ENCODE measurements at places on chromosomes 13 and 19.
A peak's percentile ranks its signal among the peaks of the same experiment; 100 is the strongest.

- peak; percentile 31 for DNase-seq
These were observed 20.9 kb downstream of the COG6 start for GRCh38 chr13:39676315-39676876.

- DNase-seq = no peak
These were observed 556 bp downstream of the CACTIN start for GRCh38 chr19:3625996-3626472.

DNA sequence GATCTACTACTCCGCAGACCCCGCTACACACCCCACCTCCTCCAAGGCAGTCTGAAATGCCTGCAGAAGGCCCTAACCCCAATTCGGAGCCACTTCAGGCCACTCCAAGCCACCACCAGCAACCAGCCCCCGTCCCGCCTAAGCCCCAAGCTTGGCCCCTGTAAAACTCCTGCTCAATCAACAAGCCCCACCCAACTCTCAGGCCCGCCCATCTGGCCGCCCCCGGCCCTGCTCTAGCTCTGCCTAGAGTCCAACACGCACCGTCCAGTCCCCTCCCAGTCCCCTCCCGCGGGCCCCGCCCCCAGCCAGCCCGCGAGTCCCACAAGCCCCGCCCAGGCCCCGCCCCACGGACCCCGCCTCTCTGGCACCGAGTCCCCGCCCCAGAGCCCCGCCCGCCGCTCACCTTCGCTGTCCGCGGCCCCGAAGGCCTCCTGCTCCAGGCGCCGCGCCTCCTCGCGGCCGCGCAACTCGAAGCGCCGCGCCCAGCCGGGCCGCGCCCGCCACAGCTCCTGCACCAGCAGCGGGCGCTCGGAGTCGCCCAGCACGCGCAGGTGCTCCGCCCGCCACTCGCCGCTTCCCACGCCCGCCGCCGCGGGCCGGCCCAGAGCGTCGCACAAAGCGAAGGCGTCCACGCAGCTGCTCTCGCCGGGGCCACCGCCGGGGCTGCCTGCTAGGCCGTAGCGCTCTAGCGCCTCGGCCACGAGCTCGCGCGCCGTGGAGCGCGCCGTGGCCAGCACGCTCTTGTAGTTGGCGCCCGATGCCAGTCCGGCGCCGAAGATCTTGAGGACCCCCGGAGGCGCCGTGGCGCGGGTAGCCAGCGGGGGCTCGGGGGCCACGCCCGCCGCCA lies 1.6 kb downstream of the RASIP1 start:
- peak; percentile 88 for DNase-seq

DNA sequence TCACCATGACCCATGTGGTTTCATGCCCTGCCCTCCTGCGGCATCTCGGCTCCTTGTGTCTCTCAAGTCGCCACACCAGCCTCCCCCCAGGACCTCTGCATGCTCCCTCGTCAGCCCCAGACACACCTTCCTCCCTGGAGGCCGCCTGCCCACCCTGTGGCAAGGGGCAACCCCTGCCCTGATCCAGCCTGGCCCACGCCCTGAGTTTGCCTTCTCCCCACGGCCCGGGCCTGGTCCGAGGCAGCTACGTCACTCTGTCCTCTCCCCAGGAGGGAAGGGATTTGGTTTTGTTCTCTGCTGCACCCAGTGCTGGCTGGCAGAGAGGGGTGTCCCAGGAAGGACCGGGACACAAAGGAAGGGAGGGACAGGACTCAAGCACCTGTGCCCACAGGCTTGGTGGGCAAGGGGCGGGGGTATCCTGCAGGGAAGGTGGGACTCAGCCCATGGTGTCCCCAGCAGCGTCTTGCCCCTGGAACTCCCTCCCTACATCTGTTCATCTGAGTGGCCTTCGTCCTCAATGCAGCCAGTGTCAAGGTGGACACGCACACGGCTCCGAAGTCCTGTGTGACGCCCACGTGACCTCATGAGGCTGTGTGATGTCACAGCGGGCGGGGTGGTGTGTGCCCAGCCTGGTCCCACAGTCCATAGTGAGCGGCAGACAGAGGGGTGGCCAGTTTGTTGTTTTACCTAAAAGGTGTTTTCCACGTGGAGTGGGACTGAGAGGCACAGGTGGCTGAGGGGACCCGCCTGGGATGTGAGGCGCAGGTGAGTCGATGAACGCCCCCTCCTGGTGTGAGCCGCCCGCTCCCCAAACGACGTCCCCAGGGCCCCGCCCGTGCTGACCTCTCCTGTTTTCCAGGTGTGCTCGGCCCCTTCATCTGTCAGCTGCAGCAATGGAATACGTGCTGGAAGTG lies at the start of gene TEX29:
Gene TEX29 (plus strand): TSS at position 645 of the 914 bp plus-strand sequence. CDS start 249 bp downstream, at position 894.
- DNase-seq = no peak

- no peak for DNase-seq
These were observed 671 bp downstream of the MCOLN1 start for GRCh38 chr19:7522923-7523667.

GRCh38 chr19:4246767-4247593 lies at the start of gene YJU2:
Gene YJU2 (plus strand): TSS chr19:4247080. CDS start chr19:4247147, 67 bp downstream.
- peak; percentile 99 for DNase-seq

GRCh38 chr13:59946944-59947343 lies 216.8 kb downstream of the DIAPH3 start:
- DNase-seq = no peak

DNA sequence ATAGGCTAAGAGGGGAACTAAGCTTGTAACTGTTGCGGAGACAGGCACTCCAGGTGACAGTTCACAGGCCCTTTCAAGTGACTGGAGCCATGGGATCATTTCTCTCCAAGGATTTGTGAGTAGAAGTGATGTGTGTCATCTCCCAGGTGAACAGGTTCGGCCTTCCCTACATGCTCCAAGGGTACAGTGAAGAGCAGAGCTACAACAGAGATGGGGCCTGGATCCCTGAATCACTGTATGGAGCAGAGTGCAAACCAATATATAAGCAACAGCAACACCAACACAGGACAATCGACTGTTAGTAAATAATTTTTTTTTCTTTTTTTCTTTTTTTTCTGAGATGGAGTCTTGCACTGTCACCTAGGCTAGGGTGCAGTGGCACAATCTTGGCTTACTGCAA lies 15.0 kb downstream of the ZSCAN18 start:
- DNase-seq = no peak

- no peak for DNase-seq
These were observed 51.8 kb upstream of the ZNF681 start for GRCh38 chr19:23810496-23810895.

- peak; percentile 28 for DNase-seq
These were observed 17.8 kb upstream of the FOSB start for GRCh38 chr19:45450012-45450333.

DNA sequence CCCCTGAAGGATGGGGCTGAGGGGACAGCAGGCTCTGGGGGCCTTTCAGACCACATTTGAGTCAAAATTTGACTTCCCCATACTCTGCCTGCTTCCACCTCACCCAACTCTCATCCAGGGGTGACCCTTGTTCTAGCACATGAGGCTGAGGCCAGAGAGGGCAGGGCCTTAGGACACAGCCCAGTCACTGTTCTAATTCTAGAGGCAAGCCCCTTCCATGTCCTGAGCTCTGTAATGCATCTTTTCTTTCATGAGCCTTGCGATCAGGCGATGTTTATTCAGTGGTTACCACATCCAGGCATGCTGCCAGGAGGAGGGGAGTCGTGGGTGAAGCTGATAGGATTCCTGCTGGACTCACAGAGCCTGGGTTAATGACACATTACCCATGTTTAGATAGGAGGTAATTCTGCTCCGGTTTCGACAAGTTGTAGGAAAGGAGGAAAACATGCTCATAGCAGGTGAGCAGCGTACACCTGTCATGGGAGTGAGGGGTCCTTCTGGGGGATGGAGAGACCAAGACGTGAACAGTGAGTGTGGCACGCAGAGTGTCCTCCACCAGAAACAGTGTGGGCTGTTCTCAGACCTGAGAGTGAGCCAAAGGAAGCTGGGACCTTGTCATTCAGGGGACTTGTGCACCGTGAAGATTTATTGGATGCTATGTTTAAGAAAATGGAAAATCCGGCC lies 9.3 kb downstream of the RPS9 start:
- DNase-seq = no peak

GRCh38 chr13:19178901-19179593 lies 2.6 kb downstream of the TUBA3C start:
- no peak for DNase-seq

GRCh38 chr19:3537101-3537437 lies 1.9 kb upstream of the TEKTIP1 start:
- DNase-seq = no peak

DNA sequence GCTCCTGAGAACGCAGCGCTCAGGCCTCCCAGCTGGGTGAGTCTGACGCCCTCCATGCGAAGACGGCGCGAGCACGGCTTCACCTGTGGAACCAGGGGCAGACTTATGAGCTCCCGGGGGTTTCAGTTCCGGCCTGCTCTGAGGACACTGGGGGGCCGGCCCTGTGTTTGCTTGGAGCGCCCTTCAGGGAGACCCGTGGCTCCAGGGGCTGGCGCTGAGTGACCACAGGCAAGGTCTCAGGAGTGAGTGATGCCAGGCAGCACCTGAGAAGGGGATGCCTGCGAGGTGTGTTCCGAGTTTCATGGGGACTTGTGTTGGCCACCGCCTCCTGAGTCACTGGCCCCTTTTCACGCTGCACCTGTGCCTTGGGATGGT lies 4.5 kb downstream of the MCF2L start:
- no peak for DNase-seq

- DNase-seq = no peak
These were observed 43.6 kb upstream of the SACS start for GRCh38 chr13:23477101-23477500.

DNA sequence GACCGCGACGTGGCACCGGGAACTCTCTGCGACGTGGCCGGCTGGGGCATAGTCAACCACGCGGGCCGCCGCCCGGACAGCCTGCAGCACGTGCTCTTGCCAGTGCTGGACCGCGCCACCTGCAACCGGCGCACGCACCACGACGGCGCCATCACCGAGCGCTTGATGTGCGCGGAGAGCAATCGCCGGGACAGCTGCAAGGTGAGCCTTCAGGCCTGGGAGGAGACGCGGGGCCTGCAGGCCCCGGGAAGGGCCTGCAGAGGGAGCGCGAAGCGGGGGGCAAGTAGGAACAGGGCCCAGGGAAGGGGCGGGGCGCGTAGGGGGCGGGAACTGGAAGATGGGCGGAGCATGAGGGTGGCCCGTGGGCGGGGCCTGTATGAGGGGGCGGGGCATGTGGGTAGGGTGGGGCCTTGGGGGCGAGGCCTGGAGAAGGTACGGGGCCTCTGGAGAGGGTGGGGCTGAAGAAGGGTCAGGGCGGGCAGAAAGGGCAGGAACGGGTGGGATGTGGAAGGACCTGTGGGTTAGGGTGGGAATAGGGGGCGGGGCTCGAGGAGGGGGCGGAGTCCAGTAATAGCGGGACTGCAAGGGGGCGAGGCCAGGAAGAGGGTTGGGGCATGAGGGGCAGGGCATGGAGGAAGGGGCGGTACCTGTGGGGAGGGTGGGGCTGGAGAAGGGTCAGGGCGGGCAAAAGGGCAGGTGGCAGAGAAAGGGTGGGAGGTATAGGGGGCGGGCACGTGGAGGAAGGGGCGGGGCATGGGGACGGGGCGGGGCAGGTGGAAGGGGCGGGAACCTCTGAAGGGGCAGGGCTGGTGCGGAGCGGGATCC lies 2.5 kb downstream of the CFD start:
- DNase-seq = peak; percentile 70

- no peak for DNase-seq
These were observed 318.0 kb upstream of the KLF12 start for GRCh38 chr13:74452176-74452575.

- no peak for DNase-seq
These were observed 359.8 kb downstream of the LMO7 start for GRCh38 chr13:75995966-75996365.

GRCh38 chr19:18109733-18110608 lies 12.4 kb downstream of the MAST3 start:
- DNase-seq = no peak
